NCI-H1092 treated with DMSO at 0.1 percent for 48 hours (cell line): ENCODE measurements at places on chromosomes 12 and 14.

GRCh38 chr14:94100847-94101246 is 9.7 kb upstream of the IFI27 start:
- no peak for DNase-seq

DNA sequence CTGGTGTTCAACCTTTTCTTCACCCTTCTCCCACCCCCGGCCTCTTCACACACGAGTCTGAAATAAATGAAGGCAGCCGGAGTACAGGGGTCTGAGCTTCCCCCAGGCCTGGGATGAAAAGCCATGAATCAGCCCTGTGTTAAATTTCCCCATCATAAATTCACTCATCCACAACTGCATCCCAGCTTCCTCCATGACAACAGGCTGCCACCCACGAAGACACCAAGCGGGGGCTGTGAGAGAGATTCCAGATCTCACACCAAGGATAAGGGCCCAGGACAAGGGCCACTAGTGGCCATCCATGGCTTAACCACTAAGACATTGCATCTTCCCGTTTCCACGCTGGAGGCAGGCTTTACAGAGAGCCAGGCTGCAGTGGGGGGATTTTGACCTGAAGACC is 93.9 kb upstream of the NCOR2 start:
- no peak for DNase-seq

DNA sequence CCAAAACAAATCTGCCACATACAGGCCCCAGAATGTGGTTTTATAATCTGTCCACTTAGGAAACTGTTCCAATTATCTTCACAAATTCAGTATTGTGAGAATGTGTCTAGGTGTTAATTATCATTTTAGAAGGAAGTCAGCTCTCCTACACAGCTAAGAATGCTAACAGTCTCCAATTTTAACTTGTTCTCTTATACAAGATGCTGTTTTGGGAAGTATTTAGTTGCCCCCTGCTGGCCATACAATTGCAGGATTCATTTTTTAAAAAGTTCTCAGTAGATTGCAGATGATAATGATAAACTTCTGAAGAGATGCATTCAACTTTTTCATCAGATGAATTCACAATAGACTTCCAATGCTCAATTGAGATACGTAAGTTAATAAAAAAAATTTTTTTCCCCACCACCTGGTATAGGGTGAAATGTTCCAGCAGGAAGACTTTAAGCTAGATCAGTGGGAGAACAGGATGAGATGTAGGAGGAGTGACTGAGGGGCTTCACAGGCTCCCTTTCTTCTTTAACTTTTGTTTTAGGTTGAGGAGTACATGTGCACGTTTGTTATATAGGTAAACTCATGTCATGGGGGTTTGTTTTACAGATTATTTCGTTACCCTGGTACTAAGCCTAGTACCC is 27.3 kb upstream of the OSBPL8 start:
- peak; percentile 1 for DNase-seq

GRCh38 chr12:53344824-53345485 is 8.8 kb upstream of the SP7 start:
- DNase-seq = peak; percentile 35

DNA sequence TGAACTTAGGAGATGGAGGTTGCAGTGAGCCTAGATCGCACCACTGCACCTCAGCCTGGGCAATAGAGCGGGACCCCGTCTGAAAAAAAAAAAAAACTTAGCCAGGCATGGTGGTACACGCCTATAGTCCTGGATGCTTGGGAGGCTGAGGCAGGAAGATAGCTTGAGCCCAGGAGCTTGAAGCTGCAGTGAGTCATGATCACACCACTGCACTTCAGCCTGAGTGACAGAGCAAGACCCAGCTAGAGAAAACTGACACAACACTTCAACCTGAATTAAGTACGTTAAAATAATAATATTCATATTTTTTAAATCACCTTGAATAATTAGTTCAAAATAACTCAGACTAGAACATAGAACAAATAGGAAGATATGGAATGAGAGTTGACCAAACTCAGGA is 5.7 kb upstream of the CATSPERB start:
- no peak for DNase-seq

- no peak for DNase-seq
Observed at GRCh38 chr14:87076146-87076545, 916.8 kb downstream of the GALC start.

GRCh38 chr14:33454022-33454595 is 496.8 kb downstream of the EGLN3 start:
- no peak for DNase-seq

DNA sequence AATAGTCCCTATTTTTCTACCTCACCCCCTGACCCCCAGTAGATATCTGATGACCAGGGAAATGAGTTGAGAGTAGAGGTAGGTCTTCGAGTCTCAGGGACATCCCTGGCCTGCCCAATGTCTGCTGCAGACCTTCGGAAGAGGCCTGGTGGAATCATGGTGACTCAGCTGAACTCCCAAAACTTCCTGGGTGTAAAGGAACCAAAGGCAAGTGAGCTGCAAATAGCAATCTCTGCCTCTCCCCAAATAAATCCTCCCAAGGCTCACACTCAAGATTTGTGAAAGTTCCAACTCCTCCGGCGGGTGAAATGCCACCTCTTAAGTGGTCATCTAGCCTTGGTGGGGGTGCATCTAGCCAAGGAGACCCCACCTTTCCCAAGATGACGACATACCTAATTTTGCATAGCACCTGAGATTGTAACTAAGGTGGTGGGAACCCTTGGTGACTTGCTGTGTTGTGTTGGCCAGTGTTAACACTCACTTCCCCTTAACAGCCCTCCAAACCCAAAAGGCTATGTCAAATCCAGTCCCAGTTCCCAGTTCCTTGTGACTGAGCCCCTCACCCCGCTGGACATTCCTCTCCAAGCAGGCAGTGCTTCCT is 6.3 kb downstream of the ZFP36L1 start:
- no peak for DNase-seq

DNA sequence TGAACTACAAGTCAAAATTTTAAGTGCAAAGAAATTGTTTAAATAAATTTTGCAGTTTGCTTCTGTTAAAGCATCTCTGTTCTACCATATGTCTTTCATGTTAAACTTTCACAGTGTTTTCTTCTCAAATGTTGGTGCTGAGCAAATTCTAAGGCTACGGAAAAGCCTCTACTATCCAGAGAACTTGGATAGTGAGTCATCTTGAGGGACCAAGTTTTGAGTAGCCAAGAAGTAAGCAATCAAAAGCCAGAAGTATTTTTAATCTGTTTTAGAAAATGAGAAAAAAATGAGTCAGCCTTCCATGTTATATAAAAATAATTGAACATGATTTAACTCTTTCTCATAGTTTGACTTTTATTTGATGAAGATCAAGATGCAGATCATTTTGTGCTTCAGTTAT is 3.3 kb downstream of the BRMS1L start:
- no peak for DNase-seq
